ENCODE measurements at places on chromosomes 16 and 17.
A peak's percentile ranks its signal among the peaks of the same experiment; 100 is the strongest.

GRCh38 chr16:67967958-67968399, 458 bp downstream of the SLC12A4 start:
- peak; percentile 57 for DNase-seq

DNA sequence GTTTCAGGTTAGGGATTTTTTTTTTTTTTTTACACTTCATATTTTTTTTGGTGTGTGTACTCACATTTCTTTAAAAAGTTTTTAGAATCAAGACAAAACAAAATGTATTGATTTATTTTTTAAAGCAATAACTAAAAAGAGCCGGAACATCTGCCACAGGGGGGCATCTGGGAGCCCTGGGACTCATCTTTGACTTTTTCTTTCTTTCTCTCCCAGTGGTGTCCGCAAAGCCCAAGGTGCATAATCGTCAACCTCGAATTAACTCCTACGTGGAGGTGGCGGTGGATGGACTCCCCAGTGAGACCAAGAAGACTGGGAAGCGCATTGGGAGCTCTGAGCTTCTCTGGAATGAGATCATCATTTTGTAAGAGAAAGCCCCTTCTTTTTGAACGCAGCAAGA, 36.3 kb downstream of the WWP2 start:
- no peak for DNase-seq

DNA sequence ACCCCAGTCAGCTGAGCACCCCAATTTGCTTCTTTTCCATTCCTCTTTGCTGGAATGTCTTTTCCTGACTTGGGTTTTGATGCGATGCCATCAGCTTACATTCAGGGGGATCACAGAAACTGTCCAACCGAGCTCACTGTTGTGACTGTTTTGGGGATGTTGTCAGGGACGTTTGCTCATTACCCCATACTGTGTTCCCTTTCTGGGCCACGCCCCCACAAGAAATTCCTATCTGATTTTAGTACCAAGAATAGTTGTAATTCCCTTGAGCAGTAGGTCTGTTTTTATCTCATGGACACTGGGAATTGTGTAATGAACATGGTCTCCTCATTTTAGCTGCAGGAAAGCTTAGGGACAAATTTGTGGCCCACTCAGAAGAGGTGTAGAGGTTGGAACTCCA, 2.6 kb upstream of the NTN1 start:
- DNase-seq, result no peak

DNA sequence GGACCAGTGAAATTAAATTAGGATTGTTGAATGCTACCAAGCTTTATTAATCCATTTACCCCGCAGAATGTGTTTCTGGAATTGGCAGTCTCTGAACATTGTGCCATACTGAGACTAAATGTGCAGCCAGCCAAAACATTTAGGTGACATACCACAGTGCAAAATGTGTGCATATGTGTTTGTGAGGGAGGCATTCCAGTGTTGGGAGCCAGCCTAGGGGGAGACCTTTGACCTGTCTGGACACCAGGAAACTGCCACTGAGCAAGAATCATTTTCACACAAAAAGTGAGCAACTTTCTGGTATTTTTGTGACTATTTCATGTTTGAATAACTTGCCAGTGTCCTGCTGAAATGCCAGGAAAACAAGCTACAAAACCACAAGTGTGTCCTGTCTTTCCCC, 64.7 kb upstream of the SLC12A3 start:
- DNase-seq, result no peak

DNA sequence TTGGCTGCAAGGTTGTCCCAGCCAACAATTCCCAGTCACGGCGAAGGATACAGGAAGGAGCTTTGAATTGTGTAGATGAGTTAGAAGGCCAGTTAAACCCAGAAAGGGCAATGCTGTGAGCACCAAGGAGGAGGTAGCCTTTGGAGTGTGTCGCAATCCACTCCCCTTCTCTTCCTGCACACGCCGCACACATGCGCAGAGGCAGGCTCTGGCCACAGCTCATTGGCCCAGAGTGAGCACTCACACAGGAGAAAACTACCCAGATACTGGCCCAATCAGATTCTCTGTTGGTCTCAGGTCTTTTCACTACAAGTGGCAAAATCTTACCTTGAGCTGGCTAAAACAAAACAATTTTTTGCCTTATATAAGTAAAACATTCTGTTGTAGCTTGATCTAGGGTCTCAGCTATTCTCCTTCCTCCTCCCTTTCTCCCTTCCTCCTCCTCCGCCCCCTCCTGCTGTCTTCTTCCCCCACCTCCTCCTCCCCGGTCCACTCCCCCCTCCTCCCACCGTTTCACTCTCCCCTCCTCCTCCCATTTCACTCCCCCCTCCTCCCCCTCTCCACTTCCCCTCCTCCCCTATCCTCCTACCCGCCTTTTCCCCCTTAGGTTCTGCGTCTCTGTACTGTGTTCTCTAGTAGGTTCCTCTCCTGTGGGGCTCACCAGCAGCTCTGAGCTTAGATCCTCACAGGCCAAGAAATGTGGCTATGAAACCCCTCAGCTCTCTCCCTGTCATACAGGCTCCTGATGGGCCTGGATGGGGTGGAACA, 344.9 kb downstream of the CPPED1 start:
- no peak for DNase-seq

DNA sequence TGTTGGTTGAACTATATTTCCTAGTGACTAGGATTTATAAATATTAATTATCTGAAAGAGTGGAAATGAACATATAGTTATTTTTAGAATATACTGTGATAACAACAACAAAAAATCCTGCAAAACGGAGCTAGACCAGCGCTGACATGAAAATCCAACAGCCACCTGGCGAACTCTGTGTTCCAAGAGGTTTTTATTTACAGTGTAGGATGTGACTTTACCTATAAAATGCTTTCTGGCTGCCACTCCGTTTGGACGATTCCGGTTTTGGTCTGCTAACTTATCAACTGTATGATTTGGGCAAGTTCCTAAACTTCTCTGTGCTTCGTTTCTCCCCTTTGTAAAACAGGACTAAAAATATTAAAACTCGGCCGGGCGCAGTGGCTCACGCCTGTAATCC, 73.7 kb downstream of the ADCY9 start:
- no peak for DNase-seq

DNA sequence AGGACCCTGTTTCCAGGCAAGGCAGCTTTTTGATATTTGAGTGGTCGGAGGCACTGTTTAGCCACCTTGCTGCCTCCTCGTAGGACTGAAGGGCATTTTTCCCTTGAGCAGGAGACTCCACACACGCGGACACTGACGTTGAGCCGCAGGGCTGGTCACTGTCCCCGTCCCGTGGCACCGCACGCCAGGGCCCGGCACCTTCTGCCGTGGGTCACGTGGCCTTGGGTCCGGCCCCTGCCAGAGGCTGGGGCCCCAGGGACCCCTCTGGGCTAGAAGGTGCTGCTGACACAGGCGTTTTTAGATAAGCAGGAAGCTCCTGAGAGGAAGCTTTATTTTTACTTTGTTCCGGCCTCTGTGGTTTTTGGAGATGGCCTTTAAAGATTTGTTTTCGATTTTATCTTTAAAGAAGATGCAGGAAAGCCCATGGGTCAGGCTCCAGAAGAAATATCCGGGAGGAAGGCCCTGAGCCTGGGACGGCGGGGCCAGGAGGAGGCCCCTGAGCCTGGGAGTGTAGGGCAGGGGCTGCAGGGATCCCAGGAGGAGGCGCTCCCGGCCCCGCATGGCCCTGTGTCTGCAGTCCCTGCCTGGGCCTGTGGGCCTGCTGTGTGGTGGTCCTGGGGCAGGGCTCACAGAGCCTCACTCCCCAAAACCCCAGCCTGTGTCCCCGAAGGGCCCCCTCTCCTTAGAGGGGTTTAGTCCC, 30.5 kb upstream of the GNG13 start:
- DNase-seq, result no peak

DNA sequence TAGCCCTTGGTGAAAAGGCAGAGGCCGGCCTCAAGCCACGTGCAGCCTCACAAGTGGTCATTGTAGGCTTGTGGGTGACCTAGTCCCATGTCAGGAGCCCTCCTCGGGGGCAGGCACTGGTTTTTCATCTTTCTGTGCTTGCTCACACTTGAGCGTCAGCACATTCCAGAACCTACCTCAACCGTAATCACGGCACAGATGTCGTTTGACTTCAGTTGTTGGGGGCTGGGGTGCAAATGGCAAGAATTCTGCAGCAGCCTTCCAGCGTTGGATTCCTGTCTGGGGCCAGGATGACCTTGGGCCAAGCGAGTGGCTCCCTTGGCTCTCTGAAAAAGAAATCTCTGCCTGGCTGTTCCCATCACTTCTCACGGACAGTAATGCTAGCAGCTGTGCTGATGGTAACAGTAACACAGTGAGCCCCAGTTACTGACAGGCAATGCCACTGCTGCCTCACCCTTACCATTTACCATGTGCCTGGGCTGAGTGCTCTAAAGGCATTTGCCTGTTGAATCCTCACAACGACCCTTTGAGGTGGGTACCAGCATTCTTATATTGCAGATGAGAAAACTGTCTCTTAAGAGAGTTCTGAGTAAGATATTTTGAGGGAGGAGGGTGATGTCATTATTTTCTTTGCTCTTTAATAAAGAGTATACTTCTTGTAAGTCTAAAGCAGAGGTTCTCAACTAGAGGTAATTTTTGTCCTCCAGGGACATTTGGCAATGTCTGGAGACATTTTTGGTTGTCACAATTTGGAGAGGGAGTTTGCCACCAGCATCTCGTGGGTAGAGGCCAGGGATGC, 46.5 kb downstream of the KSR1 start:
- no peak for DNase-seq
